Nephron progenitor cell (in vitro differentiated cells): ENCODE measurements at places on chromosomes 2 and 18.

- no peak for DNase-seq
These were observed 82.9 kb downstream of the POLR1A start for GRCh38 chr2:86022661-86023365.

DNA sequence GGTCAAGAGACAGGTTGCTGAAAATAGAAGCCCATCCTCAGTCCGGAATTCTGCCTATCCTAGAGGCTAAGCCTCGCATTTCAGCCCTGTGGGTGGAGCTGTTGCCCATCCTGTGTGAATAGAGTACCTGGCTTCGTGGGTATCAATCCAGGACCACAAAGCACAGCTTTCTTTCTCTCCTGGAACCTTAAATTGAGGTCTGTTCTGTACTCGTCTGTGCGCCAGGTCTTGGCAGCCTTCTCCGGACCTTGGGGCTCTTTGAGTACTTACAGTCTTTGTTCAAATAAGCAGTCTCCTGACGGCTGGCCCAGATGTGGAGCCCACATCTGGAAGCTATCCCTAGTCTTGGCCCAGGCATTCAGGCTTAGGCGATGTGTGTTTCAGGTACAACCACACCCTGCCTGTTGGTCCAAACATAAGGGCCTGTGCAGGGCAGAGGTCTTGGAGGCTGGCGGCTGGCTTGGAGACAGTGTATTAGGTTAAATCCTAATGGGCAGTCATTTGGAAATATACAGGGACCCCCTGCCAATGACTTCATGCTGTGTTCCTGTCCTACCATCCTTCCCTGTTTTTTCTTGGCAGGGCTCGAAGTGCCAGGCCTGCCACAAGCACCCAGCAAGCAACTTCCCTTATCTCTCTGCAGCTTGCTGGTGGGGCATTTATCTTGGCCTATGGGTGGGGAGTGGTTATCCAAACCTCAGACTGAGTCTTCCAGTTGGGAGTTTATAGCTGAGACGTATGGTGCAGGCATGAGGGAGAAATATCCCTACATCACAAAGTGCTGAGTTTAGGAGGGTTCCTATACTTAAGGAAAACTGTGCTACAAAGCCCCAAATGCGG, 294.1 kb downstream of the BCL2 start:
- peak; percentile 56 for DNase-seq

- DNase-seq: no peak
These were observed 836.1 kb downstream of the CBLN2 start for GRCh38 chr18:71707985-71708500.

- DNase-seq: peak; percentile 26
These were observed 517.9 kb downstream of the PLCL1 start for GRCh38 chr2:198322275-198322674.

- DNase-seq: no peak
These were observed 230.5 kb downstream of the ZNF521 start for GRCh38 chr18:25121442-25121841.

- no peak for DNase-seq
These were observed 78.4 kb upstream of the CTDP1 start for GRCh38 chr18:79601234-79601633.

GRCh38 chr2:190235101-190235500, 84.5 kb downstream of the HIBCH start:
- no peak for DNase-seq

GRCh38 chr18:50638884-50639420, 79.1 kb downstream of the MAPK4 start:
- DNase-seq: no peak

DNA sequence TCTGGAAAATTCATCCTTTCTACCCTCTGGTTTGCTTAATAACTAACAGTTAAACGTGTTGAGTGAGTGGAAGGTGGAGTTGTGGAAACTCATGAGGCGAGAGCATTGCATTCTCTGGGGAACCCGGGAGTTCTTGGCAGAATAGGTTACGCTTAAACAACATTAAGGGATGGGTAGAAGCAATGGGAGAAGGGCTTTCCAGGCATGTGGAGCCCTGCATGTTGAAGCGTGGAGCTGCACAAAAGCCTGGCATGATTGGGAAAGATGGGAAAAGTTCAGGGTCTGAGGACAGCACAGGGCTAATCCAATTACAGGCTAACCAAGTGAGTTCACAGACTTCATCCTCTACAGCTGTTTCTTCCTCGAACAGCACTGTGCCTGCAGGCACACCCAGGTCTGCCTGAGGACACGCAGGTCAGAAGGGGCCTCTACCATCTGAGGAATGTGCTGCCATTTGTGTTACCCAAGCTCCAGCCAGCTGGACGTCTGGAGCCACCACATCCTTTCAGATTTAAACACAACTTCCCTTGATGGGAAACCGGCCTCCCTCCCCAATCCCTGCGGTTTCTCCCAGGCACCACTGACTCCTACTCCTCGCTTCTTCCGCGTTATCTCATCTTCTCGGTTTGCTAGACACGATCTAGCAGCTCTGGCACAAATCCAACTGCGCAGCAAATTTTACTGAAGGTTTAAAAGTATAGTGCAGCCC, 164.2 kb downstream of the ANTXR1 start:
- DNase-seq: no peak

DNA sequence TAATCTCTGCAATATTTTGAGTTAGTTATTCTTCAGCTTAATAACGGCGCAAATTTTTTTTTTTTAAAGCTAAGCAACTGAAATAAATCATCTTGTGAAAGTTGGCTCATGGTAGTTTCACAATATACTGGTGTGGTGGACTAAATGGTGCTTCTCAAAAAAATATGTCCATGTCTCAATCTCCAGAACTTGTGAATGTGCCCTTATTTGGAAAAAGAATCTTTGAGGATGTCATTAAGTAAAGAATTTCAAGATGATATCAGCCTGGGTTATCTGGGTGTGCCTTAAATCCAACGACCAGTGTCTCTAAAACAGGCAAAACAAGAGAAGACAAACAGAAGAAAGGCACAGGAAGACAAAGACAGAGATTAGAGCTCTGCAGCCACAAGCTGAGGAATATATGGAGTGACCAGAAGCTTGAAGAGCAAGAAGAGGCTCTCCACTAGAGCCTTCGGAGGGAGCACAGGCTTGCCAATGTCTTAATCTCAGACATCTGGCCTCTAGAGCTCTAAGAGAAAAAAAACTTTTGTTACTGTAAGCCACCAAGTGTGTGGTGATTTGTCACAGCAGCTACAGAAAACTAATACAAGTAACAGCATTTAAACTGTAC, 71.4 kb downstream of the HNMT start:
- no peak for DNase-seq

DNA sequence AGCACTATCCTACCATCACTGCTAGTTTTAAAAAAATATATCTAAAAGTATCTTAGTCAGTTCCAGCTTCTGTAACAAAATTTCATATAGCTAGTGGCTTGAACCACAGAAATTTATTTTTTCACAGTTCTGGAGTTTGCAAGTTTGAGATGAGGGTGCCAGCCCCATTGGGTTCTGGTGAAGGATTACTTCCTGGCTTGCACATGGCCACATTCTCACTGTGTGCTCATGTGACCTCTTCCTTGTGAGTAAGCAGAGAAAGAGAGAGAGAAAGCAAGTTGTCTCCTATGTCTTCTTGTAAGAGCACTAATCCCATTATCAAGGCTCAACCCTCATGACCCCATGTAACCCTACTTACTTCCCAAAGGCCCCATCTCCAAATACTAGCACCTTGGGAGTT, 158.9 kb downstream of the DOK6 start:
- DNase-seq: no peak

- DNase-seq: no peak
These were observed 187.6 kb downstream of the PTPRM start for GRCh38 chr18:7754725-7755181.

GRCh38 chr18:13100942-13101658, 109.9 kb downstream of the CEP192 start:
- DNase-seq: no peak

GRCh38 chr2:151886241-151886640, 58.0 kb upstream of the ARL5A start:
- DNase-seq: no peak

- no peak for DNase-seq
These were observed 130.9 kb upstream of the CAPN13 start for GRCh38 chr2:30938196-30938595.

GRCh38 chr2:29456429-29456828, 341.2 kb downstream of the CLIP4 start:
- no peak for DNase-seq

DNA sequence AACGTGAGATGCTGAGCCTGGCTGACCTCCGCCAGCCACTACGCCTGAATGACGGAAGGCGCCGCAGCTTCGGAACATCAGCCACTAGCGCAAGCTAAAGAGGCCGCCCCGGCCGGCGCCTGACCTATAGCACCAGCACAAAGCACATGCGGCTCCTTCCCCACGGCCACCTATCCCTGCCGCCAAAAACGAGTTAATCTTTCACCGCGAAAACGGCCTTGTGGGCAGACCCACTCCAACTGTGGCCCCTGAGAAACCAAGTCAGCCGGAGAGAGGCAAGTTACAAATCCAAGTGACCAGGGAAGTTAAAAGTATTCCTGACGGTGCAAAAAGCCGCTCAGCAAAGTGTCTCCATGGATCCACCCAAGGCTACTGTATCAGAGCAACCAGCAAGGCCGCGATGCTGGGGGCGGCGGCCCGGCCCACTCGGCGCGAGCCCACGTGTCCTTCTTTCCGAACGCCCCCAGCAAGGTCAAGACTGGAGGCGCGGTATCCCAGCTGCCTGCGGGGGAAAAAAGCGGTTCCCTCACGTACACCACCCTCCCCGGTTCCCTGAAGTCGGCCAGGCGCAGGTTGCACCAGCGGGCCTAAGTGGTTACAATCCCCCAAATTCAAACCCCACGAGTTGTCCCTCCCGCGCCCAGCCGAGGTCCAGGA, 575 bp downstream of the HSPD1 start:
- peak; percentile 73 for DNase-seq

GRCh38 chr2:164920430-164920829, 34.9 kb downstream of the SLC38A11 start:
- no peak for DNase-seq
